ENCODE measurements at places on chromosomes 11 and 22.

- DNase-seq = no peak
Measured at GRCh38 chr22:23203452-23204124, 23.3 kb downstream of the BCR start.

- no peak for DNase-seq
Measured at GRCh38 chr11:117220568-117220967, 11.3 kb downstream of the PCSK7 start.

DNA sequence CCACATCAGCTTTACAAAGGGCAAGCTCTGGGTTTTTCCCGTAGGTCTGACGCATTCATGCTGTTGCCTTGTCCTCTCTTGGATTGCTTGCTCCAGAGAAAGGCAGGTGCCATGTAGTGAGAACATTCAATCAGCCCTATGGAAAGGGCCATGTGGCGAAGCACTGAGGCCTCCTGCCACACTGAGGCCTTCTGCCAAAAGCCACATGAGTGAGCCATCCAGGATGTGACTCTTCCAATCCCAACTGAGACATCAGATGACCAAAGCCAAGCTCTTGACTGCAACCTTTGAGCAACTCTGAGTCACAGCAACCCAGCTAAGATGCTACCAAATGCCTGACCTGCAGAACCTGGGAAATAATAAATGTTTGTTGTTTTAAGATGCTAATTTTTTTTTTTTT lies 9.0 kb upstream of the PANX3 start:
- DNase-seq = peak; percentile 52

GRCh38 chr11:94629741-94630140 lies 62.6 kb downstream of the PIWIL4 start:
- no peak for DNase-seq

- DNase-seq = peak; percentile 77
Measured at GRCh38 chr11:58900479-58901420, 38.5 kb upstream of the GLYATL1 start.

- no peak for DNase-seq
Measured at GRCh38 chr22:20260071-20260765, 7.9 kb downstream of the RTN4R start.

- no peak for DNase-seq
Measured at GRCh38 chr11:72692498-72693237, 18.4 kb upstream of the PDE2A start.

GRCh38 chr22:48654492-48654891 lies 1173.2 kb downstream of the BRD1 start:
- no peak for DNase-seq

DNA sequence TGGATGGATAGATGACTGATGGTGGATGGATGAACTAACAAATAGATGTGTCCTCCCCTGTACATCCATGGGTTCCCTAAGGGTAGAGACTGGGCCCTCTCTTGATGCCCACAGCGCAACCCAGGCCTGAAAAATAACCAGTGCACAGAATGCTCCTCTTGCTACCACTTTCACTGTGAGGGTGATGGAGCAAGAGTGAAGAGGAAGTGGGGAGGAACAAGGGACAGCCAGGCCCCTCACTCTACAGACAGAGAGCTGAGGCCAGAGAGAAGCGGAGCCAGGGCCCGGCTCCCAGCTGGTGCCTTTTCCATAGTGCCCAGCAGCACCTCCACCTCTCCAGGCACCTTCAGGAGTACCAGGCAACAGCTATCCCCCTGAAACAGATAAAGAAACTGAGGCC lies 67.7 kb downstream of the THAP12 start:
- no peak for DNase-seq

DNA sequence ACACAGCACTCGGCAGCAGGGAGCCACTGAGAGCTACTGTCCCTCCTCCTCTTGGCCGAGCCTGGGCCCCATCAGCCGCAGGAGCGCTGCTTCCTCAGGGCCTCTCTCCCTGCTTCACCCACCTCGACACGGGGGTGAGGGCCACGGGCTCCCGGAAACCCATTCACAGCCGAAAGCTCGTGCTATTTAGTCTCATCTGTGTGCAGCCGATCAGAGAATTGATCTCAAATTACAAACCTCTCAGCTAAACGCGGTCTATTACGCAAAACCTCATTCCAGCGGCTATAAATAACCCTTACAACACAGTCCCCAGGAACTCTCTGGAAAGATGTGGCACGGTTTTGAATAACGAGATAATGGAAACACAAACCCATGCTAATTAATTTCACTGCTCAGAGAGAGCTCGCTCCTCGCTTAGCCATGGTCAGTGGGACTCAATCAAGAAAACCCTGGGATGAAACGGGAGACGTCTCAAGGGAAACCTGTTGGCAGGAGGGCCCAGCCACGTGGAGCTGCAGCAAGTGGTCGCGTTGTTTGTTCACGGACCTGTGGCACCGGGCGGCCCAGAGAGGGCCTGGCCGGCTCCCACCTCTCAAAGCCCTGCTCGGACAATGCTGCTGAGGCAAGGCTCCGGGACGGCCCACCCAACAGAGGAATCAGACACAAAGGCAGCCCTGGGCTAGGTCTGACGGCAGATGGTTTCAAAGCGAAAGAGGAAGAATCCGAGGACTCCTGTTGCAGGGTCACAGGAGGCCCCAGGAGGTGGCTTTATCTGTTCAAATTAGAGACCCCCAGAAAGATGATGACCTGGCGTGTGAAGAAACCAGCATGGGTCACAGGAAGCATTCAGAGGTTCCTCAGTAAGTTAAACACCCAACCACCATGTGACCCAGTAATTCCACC lies 210.5 kb downstream of the CTTN start:
- no peak for DNase-seq
